ENCODE measurements at places on chromosomes 16 and 17.

- no peak for DNase-seq
These were observed 4.7 kb upstream of the PSMC5 start for GRCh38 chr17:63822537-63822936.

- DNase-seq = no peak
These were observed 377.8 kb downstream of the SOX9 start for GRCh38 chr17:72498364-72499210.

DNA sequence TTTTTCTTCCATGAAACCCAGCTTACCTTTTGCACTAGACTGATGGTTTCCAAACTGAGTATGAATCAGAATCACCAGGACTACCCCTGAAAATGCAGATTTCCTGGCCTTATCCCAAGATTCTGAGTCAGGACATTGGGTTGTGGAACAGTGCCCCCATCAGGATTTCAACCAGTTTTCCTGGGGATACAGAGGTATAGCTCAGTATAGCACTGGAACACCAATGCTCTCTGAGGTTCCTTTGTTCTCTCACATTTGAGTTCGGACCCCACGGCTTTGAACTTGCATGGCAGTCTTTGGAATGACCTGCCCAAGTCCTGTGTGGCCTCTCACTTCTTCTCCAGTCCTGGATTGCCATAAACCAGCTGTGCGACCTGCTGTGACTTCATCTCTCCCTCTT lies 12.8 kb upstream of the CCL8 start:
- no peak for DNase-seq

GRCh38 chr17:61447358-61447757 lies 4.9 kb upstream of the TBX4 start:
- no peak for DNase-seq

DNA sequence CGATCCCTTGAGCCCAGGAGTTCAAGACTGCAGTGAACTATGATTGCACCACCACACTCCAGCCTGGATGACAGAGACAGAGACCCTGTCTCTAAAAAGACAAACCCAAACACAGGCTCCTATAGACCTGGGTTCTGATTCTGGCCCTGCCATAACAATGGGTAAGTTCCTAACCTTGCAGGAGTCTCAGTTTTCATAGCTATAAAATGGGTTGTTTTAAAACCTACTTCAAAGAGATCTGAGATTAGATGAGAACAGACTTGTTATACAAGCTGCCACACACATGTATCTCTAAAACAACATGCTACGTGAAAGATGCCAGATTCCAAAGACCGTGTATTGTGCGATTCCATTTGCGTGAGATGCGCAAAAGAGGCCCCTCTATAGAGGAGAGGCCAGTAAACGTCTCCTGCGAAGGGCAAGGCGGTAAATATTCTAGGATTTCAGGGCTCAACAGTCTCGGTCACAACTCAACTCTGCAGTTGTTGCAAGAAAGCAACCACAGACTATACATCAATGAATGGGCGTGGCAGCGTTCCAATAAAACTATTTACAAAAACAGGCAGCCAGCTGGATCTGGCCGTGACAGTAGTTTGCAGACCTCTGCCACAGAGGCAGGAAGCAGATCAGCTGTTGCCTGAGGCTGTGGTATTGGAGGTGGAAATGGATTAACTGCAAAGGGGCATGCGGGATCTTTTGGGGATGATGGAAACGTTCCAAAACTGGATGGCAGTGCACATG lies 5.9 kb downstream of the CORO7 start:
- DNase-seq = no peak

DNA sequence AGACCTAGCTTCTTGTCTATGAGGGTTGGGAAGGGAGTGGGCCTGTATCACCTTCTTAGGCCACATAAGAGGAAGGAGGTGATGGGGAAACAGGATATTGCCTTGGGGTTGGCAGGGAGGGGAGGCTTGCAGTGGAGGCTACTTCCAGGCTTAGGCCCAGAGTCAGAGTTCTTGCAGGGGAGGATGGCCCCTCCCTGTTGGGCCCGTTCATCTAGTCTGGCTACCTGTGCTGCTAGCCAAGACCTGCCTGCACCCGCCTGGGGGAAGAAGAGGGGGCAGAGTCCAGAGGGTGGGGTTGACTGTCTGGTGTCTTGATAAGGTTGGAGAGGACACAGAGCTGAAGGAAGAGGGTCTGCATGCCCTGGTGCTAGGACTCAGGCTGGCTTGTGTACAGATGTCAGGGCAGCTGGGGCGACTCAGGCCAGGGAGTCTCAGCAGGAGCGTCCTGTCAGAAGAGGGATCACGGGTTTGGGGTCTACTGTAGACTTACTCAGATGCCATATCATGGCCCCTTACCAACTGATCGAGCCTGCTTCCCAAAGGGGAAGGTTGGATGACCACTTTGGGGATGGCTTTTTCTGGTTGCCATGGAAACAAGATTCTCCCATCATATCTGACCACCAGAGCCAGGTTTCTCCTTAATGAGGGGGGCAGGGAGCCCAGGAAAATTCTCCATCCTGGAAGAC lies 5.3 kb downstream of the KDM6B start:
- DNase-seq = no peak

- no peak for DNase-seq
These were observed 26.3 kb downstream of the ZZEF1 start for GRCh38 chr17:4116516-4116915.
